Caco-2 (cell line): ENCODE measurements at places on chromosomes 16 and 17. TPM values are rescaled to one million over a fixed set of nuclear protein-coding genes. Genes with fewer than 3 reads are reported as not detected.

Gene TMEM235
- total RNA-seq = not detected in 2 replicates

Gene GIT1
- 46.5 and 47.0 TPM in 2 replicates for total RNA-seq

Gene IGF2BP1
- total RNA-seq = 583 and 601 TPM in 2 replicates

Gene HOXB1
- total RNA-seq = not detected in 2 replicates

Gene SSTR5
- total RNA-seq = 0.23 and 0.30 TPM in 2 replicates

Gene ATP2C2
- total RNA-seq = 45.7 and 47.0 TPM in 2 replicates

Gene CNTNAP4
- not detected in 2 replicates for total RNA-seq

Gene PPL
- total RNA-seq = 61.5 and 68.1 TPM in 2 replicates

Gene ZDHHC1
- 1.0 and 1.3 TPM in 2 replicates for total RNA-seq

Gene NKD1
- total RNA-seq = 37.9 and 54.9 TPM in 2 replicates

Gene GID4
- total RNA-seq = 12.7 and 14.0 TPM in 2 replicates

Gene TBX21
- not detected in 2 replicates for total RNA-seq

Gene SEZ6L2
- 24.1 and 26.3 TPM in 2 replicates for total RNA-seq

Gene KRTAP2-1
- not detected in 2 replicates for total RNA-seq

Gene CMTM2
- total RNA-seq = not detected in 2 replicates

Gene KRTAP4-6
- not detected in 2 replicates for total RNA-seq

Gene KRT31
- not detected in 2 replicates for total RNA-seq

Gene PRAC1
- total RNA-seq = not detected in 2 replicates

Gene FNDC8
- not detected in 2 replicates for total RNA-seq
